Stimulated activated CD8-positive, alpha-beta memory T cell treated with anti-CD3 and anti-CD28 coated beads, Interleukin-7, amount 100 ng/mL, for 24 hours (primary cell): ENCODE measurements at places on chromosomes 5 and 9.

DNA sequence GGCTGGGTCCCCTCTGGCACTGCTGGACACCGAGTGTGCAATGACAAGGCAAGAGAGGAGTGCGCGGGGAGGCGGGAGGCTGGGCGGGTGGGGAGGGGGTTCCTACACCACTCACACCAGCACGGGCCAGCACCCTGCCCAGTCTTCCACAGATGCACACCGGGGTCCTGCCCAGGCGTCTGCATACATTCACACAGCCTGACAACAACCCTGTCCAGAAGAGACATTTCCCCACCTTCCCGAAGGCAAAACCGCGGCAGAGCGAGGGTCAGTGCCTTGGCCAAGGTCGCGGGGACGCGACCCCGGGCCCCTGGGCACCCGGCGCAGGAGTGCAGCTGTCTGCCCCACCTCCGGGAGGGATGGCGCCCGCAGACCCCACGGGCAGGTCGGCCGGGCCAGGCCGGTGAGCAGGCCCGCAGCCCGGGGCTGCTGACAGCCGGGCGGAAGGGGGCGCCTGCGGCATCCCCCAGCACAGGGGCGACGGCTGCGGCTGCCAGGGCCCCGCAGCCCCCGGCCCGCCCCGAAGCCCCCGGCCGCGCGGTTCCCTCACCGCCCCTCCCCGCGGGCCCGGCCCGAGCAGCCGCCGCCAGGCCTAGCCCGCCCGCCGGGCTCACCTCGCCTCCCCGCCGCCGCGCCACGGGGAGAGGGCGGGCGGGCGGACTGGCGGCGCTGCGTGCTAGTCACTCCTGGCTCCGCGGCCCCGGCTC, 496 bp downstream of the MAPK9 start:
- DNase-seq, result no peak

- no peak for DNase-seq
These were observed 808.2 kb downstream of the BRINP1 start for GRCh38 chr9:118561051-118561450.

GRCh38 chr5:56561455-56561854, 253.9 kb upstream of the MAP3K1 start:
- no peak for DNase-seq

DNA sequence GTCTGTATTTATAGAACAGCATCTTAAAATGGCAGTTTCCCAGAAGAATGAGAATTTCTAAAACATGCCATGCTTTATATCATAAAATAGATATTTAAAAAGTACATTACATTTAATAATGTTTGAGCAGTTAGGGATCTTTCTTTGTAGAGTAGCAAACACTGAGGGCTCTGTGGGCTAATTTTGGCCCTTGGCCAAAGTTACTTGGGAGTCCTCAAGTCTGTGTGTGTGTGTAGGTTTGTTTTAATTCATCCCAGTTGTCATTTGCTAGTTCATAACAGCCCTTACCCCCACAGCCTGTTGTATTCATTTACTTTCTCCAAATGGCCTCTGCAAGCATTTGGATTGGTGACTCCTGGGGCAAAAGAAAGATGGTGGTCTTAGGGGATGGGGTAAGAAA, 576.4 kb upstream of the SGCD start:
- DNase-seq, result no peak

DNA sequence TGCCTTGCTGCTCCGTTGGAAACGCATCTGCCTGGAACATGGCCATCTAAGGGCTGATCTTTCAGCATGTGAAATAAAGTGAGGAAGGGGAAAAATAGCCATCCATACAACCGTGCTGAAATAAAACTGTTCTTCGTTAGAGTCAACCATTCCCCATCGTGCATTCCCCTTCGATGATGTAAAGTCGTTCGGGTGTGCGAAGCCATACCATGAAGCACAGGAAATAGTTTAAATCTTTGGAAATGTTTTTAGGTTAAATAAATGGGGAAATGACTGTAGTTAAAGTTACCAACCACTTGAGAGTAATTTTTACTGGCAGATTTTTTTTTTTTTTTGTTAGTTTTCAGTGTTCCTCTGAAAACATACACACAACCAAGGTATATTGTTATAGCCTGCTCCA, 302.5 kb downstream of the SH3GL2 start:
- DNase-seq, result no peak

GRCh38 chr9:123329329-123329955, 26.6 kb upstream of the CRB2 start:
- DNase-seq, result no peak

DNA sequence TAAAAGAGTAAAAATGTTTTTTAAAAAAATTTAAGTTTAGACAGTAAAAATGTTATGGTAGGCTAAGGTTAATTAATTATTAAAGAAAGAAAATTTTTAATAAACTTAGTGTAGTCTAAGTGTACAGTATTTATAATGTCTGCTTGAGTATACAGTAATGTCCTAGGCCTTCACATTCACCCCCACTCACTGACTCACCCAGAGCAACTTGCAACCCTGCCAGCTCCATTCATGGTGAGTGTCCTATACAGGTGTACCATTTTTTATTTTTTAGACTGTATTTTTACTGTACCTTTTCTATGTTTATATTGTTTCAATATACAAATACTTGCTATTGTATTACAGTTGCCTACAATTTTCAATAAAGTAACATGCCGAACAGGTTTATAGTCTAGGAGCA, 234.1 kb downstream of the AUH start:
- no peak for DNase-seq

GRCh38 chr5:54438620-54439389, 16.7 kb upstream of the HSPB3 start:
- no peak for DNase-seq

- no peak for DNase-seq
These were observed 193.8 kb upstream of the HMHB1 start for GRCh38 chr5:143618141-143618540.

GRCh38 chr9:133513214-133514100, 11.3 kb downstream of the MYMK start:
- no peak for DNase-seq

DNA sequence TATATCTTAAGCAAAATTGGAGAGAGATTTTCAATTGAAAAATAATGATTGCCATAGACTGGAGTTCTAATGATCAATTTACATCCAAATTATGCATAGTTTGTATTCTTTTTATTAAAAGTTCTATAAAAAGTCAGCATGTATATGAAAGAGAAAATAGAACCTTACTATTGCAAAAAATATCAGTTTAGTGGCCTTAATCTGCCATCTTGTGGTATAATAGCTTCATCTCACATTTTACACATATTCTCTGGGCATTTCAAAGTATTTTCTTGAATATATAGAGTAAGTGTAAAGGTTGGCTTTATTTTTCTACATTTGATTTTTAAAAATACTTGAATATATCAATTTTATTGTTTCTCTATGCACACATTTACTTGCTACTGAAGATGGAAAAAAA, 1858.6 kb upstream of the CDH9 start:
- no peak for DNase-seq

DNA sequence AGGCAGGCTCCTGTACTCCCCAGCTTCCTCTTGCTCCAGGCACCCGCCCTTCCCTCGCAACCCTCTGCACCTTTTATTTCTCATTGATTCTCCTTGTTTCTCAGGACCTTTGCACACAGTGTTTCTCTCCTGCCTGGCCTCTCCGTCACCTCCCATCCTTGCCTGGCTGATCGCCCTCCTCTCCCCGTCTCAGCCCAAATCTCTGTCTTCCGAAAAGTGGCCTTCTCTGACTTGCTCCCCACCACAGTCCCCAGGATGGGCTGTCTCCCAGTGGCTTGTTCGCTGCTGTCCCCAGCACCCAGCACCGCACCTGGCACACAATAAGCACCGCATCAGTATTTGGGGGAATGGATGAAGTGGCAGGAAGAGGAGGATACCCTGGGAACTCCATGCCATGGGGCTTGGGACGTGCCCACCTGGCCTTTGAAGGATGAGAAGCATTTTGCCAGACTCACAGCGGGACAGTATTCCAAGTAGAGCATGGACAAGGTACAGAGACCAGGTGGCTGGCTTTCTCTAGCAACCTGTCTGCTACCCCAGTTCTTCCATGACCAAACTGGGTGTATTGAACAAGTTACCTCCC, 62.5 kb downstream of the LMX1B start:
- no peak for DNase-seq
